ENCODE measurements at places on chromosomes 7 and 10.
A peak's percentile ranks its signal among the peaks of the same experiment; 100 is the strongest.

GRCh38 chr7:132901241-132901640 is 180.6 kb downstream of the CHCHD3 start:
- DNase-seq: no peak

GRCh38 chr10:89392974-89393373 is 551 bp downstream of the IFIT1 start:
- DNase-seq: peak; percentile 74

GRCh38 chr10:74079028-74079935 is 71.3 kb downstream of the AP3M1 start:
- DNase-seq: peak; percentile 68

DNA sequence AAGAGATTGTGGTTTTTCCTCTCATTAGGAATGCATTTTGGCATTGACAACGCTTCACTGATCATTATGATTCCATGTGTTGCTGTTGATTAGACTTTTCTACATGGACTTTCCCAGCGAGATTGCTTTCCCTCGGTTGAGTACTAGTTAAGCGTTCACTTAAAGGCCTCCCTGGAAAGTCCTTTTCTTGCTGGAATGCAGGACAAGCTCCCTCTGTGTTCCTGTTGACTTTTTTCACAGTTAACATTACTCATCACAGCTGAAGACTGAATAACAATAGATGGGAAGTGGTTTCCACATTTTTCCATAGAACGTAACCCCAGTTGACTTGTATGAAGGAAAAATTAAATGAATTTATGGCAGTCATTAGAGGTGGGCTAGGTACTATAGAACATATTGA is 2.6 kb upstream of the CAV1 start:
- DNase-seq: peak; percentile 92

- no peak for DNase-seq
Observed at GRCh38 chr10:34047389-34047788, 712.9 kb upstream of the NRP1 start.

DNA sequence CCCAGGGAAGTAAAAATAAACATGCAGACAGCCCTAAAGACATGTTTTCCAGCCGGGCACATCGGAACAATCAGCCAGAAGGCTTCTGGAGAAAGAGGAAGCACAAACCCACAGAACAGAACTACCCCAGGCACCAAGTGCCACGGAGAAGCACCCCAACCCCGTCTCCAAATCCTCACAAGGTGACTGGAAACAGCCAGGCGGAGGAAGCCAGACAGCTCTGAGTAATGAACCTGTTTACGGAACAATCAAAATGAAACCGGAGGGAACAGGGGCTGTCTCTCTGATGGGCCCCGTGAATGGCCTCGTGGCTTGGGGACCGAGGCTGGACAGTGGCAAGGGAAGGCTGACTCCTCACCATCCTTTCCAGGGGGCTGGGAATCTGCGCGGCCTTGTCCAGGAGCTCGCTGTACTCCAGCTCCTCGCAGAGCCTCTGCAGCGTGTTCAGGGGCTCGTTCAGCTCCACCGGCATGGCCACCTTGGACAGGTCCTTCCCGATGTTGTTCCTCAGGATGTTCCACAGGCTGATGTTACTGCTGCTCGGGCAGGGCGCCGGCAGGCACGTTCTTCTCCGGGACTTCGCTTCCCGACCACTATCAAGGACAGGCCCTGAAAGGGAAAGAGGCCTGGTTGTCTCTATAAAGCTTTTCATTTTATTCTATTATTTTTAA is 77.0 kb upstream of the GSDME start:
- no peak for DNase-seq

DNA sequence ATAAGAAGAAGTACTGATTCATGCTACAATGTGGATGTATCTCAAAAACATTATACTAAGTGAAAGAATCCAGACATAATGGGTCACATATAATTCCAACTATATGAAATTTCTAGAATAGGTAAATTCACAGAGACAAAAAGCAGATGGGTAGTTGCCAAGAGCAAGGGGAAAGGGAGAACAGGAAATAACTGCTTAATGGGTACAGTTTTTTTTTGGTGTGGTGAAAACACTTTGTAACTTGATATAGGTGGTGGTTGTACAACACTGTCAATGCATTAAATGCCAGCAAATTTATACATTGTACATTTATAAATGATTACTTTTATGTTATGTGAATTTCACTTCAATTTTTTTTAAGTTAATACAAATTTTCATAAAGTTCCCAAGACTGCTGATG is 19.4 kb upstream of the LRRN3 start:
- DNase-seq: no peak

DNA sequence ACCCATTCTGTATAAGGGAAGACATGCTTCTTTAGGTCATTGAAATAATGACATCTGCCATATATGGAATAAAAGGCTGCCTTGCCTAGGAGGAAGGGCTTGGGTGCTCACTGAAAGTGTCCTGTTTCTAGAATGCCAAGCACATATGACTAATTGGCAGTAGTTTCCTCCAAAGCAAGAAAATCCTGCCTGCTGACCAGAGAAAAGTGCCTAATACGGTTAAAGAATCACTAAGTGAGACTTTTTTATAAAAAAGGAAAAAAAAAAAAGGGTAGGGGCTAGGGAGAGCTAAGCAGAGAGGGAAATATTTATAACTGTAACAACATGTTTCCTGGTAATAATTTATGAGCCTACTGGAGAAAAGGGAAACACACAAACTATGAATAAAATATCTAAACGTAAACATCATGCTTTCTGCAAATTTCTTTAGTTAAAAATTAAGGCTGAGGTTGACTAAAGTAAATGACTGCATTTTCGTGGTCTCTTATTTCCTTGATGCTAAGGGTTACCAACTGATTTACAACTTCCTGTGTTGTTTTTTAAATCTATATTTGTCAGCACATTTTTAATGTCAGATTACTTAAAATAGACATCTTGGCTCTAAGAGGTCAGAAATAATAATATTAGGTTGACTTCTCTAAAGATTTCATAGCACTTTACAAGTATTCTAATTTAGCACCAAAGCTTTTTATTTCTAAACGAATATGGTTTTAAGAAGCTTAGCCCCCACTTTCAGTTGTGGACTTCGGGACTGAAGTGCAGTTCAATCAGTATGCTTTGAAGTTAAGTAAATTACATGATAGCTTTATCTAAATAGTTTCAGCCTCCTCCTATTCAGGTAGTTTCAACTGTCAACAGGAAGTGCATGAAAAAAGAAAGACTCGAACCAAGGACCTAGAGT is 89.6 kb downstream of the CABCOCO1 start:
- peak; percentile 70 for DNase-seq

- DNase-seq: no peak
Observed at GRCh38 chr10:3797750-3798149, 12.7 kb upstream of the KLF6 start.

DNA sequence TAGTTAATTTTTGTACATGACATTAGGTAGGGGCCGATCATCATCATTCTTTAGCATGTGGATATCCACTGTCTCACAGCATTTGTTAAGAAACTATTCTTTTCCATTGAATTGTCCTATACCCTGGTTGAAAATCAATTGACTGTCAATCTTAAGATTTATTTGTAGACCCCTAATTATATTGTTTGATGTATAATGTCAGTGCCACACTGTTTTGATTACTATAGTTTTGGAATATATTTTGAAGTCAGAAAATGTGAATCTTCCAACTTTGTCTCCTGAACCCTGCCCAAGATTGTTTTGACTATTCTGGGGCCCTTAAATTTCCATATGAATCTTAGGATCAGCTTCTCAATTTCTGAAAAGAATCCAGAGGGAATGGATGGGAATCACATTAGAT is 6.6 kb upstream of the LMTK2 start:
- DNase-seq: no peak

- no peak for DNase-seq
Observed at GRCh38 chr7:8258166-8258565, 3.8 kb downstream of the ICA1 start.

- DNase-seq: no peak
Observed at GRCh38 chr10:58384544-58384998, 639 bp upstream of the TFAM start.

GRCh38 chr10:28320799-28321198 is 17.9 kb upstream of the MPP7 start:
- no peak for DNase-seq

DNA sequence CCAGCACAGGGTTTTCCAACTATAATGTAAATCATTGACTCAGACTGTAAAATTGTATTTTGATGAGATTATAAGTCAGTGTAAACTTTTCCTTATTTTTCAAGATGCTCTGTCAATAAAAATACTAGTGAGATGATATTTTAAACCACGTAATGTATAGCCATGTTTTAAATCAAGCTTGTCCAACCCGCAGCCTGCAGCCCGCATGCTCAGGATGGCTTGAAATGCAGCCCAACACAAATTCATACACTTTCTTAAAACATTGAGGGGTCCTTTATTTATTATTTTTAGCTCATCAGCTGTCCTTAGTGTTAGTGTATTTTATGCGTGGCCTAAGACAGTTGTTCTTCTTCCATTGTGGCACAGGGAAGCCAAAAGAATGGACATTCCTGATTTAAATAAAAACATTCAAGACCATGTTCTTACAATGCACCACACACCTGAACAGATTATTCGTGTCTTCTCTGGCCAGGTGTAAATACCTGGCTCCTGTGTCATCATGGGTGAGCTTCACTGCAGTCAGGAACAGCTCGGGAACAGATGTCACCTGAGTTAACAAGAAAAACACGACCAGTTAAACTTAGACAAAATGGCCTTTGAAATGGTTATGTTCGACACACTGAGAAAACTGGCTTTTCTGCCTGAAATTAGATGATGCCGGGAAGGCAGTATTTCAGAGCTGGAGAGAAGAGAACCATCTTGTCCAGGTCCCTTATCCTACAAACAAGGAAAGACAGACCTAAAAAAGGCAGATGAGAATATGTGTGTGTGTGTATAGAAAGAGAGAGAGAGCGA is 5.9 kb downstream of the PITRM1 start:
- DNase-seq: no peak

DNA sequence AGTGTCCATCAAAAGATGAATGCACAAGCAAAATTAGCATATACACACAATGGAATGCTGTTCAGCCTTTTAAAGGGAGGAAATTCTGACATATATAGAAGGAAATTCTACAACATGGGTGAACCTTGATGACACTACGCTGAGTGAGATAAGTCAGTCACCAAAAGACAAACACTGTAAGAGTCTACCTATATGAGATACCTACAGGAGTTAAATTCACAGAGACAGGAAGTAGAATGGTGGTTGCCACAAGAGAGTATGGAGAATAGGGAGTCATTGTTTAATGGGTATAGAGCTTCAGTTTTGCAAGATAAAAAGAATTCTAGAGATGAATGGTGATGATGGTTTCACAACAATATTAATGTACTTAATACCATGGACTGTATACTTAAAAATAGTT is 51.8 kb downstream of the HERC4 start:
- DNase-seq: no peak

- no peak for DNase-seq
Observed at GRCh38 chr7:36692456-36692855, 31.8 kb downstream of the AOAH start.

GRCh38 chr7:18558503-18558902 is 63.0 kb downstream of the HDAC9 start:
- DNase-seq: peak; percentile 61

GRCh38 chr10:99555371-99555770 is 22.6 kb downstream of the NKX2-3 start:
- no peak for DNase-seq

DNA sequence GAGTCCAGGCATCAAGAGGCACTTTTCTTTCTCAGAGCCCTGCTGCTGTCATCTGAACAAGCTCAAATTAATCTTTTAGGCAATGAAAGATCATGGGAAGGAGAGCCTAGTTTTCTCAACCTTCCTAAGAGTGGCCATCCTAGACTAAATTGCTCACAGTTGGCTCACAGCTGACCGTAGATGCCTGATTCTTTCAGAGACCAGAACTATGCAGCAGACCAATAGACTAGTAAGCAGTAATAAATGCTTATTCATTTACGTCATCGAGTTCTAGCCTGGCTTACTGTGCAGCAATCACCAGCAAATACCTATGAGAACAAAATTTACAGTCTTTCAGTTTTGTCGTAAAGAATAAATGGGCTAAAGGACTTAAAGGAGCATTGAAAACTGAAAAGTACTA is 602.9 kb upstream of the GHITM start:
- peak; percentile 23 for DNase-seq

DNA sequence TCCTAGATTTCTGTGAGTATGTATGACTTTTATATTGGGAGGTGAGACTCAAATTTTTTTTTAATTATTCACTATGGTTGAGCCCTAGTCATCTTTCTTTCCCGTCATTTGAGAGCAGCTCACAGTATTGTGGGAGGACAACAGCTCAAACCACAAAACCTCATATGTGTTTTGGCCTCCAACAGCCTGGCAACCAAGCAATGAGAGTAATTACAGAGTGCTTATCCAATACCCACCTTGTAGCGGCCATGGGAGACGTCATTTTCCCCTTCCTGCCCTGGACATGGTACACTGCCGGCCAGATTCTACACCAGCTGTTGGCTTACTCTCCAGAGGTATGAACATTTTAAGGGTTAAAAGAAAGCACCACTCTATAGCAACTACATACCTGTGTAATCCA is 49.1 kb downstream of the DOCK4 start:
- DNase-seq: peak; percentile 93

- DNase-seq: no peak
Observed at GRCh38 chr7:28166982-28167715, 13.4 kb downstream of the JAZF1 start.

DNA sequence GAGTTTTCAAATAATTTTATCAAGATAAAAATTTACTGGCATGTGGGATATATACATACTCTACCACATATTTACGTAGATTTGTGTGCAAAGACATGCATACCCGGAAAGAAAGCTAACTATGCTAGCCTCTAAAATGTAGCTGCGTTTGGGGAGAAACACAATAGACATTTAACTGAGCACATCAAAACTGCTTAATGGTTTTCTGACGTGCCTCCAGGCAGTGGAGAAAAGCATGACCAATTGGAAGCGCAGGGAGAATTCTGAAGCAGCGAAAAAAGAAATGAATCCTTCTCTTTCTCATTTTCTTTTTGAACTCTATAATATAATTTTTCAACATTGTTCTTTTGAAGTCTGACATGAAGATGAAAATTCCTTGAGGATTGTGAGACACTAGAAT is 60.3 kb upstream of the LYZL1 start:
- DNase-seq: no peak

DNA sequence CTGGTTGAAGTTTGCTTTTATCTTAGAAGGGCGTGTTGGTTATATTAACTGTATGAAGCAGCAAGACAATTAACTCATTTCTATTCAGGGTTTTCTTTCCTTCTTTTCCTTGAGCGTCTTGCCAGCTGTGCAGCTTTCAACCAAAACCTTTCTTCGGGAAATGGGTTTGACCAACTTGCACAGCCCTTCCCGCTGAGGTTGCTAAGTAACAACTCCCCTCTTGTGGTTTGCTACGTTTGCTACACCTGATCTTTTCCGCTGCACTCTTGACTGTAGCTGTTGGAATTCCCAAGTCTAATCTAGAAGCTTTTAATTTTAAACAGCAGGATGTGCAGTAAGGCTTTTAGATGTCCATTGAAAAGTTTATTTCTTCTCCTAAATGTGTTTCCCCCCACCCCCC is 116.9 kb downstream of the CDCA7L start:
- no peak for DNase-seq

- DNase-seq: no peak
Observed at GRCh38 chr10:121374121-121374520, 224.1 kb downstream of the FGFR2 start.

Data from astrocyte of the spinal cord (primary cell).